ENCODE measurements at places on chromosomes 5 and 9.

DNA sequence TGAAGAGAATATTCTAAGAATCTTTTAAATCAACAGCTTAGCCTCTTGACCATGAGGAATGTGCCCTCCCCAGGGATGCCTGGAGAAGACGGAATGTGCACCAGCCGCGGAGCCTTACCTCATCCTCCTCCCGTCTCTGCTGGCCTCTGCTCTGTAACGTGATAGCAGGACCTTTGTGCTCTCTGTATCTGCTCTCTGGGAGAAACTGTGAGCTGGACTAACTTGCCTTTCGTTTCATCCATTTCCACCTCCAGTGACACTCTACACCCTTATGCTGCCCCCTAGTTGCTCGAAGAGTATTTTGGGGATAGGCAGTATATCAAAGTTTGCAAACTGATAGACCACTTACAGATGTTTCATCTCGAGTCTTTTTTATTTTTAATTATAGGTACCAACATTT, 141.4 kb downstream of the NPR3 start:
- peak; percentile 79 for DNase-seq

DNA sequence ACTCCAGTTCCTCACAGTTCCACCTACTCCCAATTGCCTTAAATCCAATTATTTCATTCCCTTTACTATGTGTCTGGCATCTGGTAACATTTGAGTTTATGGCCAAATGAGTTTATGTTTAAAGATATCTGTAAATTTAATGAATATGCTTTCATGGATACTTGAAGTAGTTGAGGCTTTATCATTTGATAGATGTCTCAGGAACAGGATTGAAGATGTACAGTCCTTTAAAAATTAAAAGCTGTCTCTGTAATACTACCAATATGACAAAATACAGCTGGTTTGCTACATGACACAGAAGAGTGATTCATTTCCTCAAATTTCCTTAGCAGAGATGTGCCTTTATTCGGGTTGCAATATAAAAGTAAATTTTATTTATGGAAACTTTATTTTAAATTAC, 2326.0 kb upstream of the ACO1 start:
- DNase-seq: no peak

DNA sequence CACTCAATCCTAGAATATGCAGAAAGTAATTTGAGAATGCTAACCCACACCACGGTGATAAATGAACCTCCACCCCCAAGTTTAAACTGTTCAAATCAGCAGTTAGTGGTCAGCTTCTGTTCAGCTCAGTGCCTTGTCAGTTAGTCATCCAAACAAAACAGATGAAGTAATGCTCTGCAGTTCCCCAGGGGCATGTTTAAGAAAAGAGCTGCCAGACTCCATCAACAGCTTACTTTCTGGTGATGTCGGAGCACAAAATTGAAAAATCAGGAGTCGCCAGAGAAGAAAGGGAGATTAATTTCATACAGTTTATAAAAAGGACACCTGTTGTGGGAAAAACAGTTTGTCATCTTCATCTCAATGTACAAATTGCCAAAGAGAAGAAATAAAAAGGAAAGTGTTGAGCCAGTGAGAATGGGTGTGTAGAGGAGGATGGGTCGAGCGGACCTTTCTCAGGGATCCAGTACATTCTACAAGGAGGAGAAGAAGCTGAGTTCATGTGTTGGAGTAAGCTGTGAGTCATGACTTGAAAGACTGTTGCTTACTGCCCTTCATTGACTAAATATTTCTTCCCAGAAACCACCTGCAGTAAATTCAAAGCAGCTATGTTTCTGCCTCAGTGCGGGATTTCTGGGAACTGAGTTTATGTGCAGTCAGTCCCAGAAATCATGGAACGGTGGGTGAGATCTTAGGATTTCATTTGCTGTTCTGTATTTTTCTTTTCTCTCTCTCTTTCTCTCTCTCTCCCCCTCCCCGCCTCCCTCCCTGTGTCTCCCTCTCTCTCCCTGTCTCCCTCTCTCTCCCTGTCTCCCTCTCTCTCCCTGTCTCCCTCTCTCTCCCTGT, 13.7 kb downstream of the TRIO start:
- peak; percentile 99 for DNase-seq

DNA sequence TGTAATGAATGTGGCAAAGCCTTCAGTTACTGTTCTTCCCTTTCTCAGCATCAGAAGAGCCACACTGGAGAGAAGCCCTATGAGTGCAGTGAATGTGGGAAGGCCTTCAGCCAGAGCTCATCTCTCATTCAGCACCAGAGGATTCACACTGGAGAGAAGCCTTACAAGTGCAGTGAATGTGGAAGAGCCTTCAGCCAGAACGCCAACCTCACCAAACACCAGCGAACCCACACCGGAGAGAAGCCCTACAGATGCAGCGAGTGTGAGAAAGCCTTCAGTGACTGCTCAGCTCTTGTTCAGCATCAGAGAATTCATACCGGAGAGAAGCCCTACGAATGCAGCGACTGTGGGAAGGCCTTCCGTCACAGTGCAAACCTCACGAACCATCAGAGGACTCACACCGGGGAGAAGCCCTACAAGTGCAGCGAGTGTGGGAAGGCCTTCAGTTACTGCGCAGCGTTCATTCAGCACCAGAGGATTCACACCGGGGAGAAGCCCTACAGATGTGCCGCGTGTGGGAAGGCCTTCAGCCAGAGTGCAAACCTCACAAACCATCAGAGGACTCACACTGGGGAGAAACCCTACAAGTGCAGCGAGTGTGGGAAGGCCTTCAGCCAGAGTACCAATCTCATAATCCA, 6.8 kb downstream of the RPL12 start:
- no peak for DNase-seq

DNA sequence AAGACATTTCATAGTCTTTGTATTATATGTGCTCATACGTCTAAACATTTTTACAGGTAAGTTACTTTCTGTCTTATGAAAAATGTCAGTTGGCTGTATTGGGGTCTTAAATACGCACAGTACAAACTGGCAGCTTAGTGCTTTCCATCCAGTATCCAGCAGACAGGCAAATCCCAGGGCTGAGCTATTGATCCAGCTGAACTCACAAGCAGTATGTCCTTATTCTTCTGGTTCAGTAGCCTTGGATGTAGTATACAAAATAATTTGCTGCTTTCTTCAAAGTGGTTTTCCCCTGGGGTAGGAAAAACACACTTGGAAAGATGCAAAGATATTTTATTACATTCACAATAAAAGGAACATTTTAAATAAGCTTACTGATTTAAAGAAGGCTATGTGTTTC, 617.2 kb downstream of the NR2F1-AS1 start:
- DNase-seq: no peak

- DNase-seq: no peak
Observed at GRCh38 chr5:138942066-138942465, 66.9 kb upstream of the LRRTM2 start.

- peak; percentile 84 for DNase-seq
Observed at GRCh38 chr9:121743441-121744001, 92.1 kb downstream of the DAB2IP start.

GRCh38 chr9:99303177-99303576, 81.1 kb downstream of the SEC61B start:
- no peak for DNase-seq

GRCh38 chr5:158715592-158715991, 384.1 kb downstream of the EBF1 start:
- no peak for DNase-seq

- DNase-seq: no peak
Observed at GRCh38 chr5:176676361-176676824, 29.1 kb downstream of the TSPAN17 start.

GRCh38 chr5:158139161-158139560, 280.2 kb upstream of the CLINT1 start:
- DNase-seq: peak; percentile 27

GRCh38 chr9:105834404-105834803, 140.1 kb downstream of the TMEM38B start:
- no peak for DNase-seq

- peak; percentile 46 for DNase-seq
Observed at GRCh38 chr9:81497091-81497490, 192.3 kb downstream of the TLE1 start.

GRCh38 chr9:87831159-87831558, 51.5 kb upstream of the SPATA31E1 start:
- DNase-seq: no peak

- DNase-seq: no peak
Observed at GRCh38 chr9:15851766-15852165, 298.9 kb downstream of the CCDC171 start.

DNA sequence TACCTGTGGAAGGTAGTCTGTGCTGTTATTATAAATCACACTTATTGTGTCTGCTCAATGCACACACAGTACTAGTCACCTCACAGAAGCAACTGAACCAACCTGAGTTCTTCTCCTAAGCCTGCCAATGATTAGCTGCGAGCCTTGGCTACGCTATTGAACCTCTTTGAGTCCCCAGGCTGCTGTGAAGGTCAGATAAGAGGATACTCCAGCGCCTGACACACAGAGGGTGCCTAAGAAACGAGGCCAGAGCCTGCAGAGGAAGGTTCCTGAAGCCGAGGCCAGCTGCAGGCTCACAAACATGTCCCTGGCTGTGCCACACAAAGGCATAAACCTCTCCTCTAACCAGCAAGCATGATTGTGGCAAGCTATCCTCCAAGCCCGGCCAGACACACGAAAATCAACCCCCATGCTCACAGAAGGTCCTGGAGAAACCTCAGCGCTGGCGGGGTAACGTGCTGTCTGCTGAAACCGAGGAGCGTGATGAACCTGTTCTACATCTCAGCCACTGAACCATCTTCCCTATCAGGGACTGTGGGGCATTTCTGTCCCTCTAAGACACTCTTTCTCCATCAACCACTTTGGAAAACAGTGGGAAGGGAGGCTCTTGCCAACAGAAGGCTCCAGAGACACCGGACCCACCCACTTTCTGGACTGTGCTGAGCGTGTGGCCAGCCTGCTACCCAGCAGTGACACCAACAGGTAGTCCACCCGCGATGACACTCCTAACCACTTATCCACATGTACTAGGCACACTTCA, 53.2 kb upstream of the SLC25A51 start:
- no peak for DNase-seq

- DNase-seq: no peak
Observed at GRCh38 chr5:178483620-178484019, 106.6 kb downstream of the COL23A1 start.

GRCh38 chr9:116238225-116238624, 84.6 kb downstream of the PAPPA start:
- peak; percentile 93 for DNase-seq

- no peak for DNase-seq
Observed at GRCh38 chr5:89946916-89947315, 462.6 kb downstream of the CETN3 start.

- DNase-seq: no peak
Observed at GRCh38 chr5:103260951-103261350, 2.4 kb downstream of the MACIR start.

DNA sequence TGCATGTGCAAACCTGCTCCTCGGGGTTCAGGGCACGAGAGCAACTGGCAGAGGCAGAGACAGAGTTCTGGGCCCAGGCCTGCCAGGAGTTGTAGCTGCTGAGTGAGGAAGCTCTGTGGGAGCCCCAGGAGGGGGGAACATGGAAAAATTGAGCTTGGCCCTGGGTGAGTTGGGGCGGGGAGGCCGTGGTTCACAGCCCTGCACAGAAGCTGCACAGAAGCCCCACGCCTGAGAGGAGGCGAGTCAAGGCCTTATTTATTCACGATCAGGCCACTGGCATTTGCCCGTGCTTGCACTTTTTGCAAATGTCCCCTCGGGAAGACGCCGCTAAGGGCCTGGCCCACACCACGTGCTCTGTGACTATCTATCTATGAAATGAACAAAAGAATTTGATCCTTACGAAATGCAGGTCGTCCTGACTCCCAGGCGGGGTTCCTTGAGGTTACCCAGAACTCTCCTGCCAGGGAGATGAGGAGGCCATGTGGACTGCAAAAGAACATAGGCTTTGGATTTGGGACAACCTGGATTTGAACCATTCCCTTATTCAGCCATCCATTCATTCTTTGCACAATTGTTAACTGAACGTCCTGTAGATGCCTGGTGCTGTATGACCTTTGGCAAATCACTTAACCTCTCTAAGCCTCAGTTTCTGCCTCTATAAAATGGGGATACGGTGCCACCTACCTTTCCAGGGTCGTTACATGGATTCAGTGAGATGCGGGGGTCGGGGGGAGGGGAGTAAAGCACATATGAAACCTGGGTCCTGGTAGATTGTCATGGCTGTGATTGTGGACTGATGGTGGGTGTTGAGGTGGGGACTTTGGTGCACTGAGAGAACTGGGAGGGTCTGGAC, 17.9 kb downstream of the COL27A1 start:
- DNase-seq: peak; percentile 59

- DNase-seq: peak; percentile 94
Observed at GRCh38 chr5:177545487-177546257, 8.7 kb downstream of the FAM193B start.

- peak; percentile 16 for DNase-seq
Observed at GRCh38 chr9:70510157-70510770, 95.8 kb upstream of the KLF9 start.

DNA sequence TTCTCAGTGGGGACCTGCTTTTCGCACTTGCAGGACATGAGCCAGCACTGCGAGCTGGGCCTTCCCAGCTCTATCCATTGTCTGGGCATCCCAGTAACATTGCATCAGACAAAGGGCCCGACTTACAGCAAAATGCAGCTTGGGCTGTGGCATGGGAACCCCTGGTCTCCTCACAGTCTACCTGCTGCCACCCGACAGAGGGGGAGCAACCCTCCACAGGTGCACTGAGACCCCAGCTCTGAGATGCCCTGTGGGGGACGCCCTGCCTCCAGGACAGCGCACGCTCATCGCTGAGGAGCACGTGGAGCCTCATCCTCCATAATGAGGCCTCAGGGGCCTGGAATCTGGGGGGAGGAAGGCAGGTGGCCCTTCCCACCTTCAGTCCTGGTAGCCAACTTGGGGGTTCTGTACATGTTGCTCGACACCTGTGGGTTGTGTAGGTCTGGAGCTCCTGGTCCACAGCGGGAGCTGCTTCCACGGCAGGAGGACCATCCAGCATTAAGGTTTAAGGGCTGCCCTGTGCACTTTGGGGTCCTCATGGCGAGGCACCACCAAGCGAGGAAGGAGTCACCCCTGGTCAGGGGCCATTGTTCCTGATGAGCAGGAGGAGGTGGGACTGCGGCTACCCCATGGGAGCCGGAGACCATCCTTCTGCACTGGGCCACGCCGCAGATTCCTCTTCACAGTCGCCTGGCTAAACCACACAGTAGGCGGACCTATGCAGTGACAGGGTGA, 376.5 kb upstream of the IRX1 start:
- DNase-seq: no peak

Measured in fibroblast of lung (primary cell).